Stimulated activated CD8-positive, alpha-beta memory T cell treated with anti-CD3 and anti-CD28 coated beads, Interleukin-4, amount 100 ng/mL, for 4 hours (primary cell): ENCODE measurements at places on chromosomes 1 and 21.

- DNase-seq = no peak
Observed at GRCh38 chr1:4965346-4966075, 311.1 kb downstream of the AJAP1 start.

DNA sequence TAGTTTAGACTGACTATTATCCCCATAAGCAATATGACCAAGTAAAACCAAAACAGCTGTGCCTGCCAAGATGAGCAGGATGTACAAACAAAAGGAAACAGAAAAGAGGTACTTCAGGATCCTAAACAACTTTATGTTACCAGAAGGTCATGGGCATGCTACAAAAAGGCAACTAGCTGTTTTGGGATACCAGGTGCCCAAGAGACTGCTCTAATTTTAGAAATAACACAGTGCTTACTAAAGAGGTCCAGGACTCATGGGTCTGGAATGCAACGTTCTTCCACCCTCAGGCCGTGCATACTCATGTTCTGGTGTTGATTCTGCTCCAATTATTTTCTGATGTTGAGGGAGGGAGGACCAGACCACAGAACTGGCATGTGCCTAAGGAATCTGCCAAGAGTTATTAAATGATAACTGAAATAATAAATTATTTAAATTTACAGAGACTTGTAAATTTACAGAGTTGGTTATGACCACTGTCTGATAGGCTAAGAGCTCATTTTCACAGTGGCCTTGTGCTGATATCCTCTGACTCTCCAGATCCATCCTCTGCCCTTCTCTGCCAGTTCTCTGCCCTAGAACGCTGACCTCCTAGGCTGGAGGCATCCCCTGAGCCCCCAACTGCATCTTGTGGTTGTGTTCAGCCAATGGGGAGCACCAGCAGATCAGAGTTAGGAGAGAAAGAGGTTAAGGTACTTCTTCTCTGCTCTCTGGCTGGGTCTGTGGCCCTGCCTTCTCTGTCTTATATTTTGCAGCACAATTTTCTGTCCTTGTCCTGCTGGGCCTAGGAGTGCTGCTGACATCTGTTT, 37.7 kb upstream of the BCL10 start:
- DNase-seq = no peak

DNA sequence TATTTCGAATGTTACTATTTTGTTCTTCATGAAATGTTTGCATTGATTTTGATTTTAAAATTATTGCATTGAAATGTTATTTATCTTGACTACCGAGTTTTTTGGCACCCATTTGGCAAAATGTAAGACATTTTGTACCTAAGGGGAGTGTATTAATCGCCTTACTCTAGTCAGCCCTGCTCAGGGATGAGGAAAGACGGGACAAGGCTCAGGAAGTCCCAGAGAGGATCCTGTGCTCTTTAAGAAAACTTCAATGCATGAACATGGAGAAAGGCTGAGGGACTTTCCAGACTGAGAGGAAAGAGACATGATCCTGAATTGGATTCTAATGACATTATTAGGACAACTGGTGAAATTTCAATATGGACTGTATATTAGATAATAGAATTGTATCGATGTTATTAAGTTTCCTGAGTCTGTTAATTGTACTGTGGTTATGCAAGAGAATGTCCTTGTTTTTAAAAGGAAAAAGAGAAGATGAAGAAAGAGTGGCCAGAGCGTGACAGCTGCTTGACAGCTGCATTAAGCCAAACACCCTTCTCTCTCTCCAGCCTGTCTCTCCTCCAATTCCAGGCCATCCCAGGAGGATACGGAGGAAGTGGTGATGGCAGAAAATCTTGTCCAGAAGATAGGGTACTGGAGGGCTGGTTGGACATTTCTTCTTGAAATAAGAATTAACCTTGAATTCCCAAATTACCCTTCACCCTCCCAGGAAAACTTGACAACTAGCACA, 66.0 kb downstream of the PLEKHA6 start:
- no peak for DNase-seq

DNA sequence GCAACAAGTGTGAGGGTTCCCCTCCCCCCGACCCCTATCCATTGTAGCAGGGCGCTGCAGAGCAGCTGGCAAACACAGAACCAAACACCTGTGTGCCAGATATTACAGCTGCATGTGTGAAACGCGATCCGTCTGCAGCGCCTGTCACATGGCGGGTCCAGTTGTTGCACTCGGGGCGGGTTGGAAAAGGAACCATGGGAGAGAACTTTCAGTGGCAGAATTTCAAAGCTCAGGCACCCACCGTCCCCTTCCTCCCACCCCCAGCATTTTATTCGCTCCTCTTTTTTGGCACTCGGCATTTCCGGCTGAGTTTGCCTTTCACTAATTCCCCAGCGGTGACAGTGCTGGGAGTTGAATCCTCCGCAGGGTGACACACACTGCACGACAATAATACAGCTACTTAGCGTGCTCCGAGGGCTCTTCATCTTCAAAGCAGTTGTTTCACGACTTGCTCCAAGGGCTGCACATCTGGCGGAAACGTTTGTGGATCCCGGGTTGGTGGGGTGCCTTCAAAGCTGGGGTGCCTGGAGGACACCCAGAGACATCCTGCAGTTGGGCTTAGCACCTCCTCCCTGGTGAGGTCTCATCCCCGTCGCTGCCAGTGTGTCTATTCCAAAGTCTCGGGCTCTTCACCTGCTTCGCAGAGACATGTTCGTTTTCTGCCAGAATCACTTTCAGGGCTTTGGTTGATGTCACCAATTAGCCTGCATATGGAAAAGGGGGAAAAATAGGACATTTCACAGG, 180.7 kb downstream of the ZBTB18 start:
- DNase-seq = no peak

- DNase-seq = no peak
Observed at GRCh38 chr1:218357211-218357892, 12.2 kb downstream of the TGFB2 start.

DNA sequence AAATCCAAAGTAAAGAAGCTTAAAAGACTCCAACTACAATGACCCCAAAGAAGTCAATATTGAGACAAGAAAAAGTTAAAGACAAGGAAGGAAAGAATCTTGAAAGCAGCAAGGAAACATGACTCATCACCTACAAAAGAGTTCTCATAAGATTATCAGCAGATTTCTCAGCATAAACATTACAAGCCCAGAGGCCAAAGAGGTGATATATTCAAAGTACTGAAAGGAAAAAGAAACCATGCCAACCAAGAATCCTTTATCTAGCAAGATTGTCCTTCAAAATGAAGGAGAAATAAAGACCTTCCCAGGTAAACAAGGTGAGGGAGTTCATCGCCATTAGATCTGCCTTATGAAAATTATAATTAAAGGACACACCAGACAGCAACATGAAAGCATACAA, 49.8 kb downstream of the CSMD2 start:
- no peak for DNase-seq

DNA sequence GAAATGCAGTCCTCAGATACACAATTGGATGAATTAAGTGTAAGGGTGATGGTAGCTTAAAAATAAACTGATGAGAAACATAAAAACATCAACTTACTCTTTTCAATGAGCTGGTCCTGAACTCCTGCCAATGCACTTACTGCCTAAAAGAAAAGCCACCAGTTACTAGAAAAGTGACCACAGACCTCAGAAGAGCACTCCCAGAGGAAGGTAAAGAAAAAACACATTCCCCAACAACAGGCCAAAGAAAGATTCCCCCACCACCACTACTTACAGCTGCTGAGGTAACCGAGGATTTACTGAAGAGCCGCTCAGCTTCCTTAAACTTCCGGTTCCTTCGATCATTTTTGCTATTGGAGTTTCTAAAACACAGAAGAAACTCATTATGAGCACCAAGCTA, 5.4 kb downstream of the MEAF6 start:
- DNase-seq = no peak

GRCh38 chr21:25963181-25963580, 207.4 kb downstream of the APP start:
- DNase-seq = no peak

DNA sequence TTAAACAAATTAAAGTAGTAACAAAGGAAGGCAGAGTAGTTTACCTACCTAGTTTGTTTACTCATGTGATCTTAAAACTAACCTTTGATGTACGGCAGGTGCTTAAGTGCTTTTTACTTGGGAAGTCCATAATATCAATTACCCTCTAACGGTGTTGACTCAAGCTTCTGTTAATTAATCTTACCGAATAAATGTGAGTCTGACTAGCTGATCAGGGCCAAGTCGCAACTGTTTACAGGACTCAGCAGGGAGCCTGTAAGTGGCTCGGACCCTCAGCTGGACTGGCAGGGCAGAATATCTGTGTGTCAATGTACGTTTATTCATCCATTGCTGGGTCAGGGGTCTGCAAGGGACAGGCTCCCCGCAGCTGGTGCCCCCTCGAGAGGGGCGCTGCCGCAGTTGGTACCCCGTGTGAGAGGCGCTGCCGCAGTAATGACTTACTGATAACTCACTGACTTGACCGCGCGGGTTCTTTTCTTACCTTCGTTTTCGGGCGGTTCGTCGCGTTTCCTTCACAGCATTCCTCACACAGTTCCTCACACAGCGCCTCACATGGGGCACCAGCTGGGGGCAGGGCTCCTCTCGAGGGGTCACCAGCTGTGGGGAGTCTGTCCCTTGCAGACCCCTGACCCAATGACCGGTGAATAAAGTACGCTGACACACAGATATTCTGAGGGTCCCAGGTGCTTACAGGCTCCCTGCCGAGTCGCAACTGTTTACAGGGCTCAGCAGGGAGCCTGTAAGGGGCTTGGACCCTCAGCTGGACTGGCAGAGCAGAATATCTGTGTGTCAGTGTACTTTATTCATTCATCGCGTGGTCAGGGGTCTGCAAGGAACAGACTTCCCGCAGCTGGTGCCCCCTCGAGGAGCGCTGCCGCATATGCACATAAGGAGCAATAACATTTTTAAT, 3.0 kb downstream of the FMO1 start:
- DNase-seq = no peak

DNA sequence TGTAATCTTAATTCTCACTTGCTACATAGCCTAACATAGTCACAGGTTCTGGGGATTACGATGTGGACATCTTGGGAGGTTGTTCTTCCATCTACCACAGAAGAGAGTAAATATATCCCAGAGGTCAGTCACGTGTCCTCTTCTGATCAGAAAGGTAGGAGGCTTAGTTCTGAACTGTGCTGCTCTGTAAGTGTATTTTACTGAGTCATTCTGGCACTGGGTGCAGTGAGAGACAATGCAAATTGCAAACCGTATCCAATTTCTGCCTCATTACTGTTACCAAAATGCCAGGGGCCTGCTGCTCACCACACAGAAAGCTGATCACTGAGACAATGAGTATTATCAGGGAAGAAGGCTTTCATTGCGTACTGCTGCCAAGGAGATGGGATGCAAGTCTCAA, 104.0 kb downstream of the GABPA start:
- DNase-seq = no peak

DNA sequence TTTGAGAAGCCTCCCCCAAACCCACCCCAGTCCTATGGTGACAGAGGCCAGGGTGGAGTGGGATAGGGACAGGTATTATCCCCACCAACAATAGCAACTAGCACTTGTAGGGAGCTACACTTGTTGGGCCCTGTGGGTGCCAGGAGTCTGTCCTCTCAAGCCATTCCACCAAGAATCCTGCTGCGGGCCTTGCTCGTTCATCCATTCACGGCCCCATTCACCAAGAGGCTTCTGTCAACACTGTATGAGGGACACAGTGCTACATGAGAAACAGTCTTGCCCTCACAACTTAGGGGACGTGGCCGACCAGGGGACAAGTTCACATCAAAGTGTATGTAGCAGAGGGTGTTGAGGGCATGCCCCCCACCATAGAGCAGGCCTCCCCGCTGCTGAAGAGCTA, 18.9 kb downstream of the SHISA4 start:
- DNase-seq = no peak

DNA sequence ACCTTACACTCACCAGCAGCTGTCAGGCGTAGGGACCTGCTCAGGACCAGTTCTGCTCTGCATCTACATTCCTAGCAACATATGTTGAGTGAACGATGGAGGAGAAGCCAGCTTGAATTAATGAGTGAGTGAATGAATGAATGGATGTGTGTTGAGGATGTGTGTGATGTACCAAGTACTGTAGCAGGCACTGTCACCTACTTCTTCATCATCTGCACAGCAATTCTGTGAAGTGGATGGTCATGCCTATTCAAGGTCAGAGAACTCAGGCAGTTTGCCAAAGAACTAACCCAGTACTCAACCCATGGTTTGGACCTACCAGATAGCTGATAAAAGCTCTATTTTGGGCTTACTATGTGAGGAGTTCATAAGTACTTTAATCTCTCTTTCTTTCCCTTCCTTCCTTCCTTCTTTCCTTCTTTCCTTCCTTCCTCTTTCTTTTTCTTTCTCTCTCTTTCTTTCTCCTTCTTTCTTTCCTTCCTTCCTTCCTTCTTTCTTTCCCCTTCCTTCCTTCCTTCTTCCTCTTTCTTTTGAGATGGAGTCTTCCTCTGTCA, 56.9 kb downstream of the ATP1A1 start:
- DNase-seq = no peak

GRCh38 chr1:86811142-86811924, 102.6 kb downstream of the SELENOF start:
- DNase-seq = no peak

DNA sequence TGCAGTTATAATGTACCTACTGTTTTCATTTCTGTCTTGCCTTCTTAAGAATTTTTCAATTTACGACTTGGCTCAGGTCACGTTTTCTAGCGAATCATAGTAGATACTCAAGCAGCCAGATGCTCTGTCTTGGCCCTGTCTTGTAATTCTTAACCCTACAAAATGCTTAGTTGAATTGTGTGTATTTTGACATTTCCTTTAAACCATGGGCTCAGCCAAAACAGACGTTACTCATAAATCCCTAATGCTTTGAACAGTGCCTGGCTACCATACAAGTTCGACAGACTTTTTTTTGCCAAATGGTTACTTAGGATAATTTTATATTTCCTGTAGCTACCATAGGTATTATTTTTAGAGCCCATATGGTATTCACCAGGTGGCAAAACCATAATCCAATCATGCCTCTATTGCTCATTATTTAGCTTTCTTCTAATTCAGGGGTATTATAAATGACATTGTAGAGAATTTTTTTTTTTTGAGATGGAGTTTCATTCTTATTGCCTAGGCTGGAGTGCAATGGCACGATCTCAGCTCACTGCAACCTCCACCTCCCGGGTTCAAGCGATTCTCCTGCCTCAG, 54.3 kb downstream of the KCNK1 start:
- DNase-seq = no peak

DNA sequence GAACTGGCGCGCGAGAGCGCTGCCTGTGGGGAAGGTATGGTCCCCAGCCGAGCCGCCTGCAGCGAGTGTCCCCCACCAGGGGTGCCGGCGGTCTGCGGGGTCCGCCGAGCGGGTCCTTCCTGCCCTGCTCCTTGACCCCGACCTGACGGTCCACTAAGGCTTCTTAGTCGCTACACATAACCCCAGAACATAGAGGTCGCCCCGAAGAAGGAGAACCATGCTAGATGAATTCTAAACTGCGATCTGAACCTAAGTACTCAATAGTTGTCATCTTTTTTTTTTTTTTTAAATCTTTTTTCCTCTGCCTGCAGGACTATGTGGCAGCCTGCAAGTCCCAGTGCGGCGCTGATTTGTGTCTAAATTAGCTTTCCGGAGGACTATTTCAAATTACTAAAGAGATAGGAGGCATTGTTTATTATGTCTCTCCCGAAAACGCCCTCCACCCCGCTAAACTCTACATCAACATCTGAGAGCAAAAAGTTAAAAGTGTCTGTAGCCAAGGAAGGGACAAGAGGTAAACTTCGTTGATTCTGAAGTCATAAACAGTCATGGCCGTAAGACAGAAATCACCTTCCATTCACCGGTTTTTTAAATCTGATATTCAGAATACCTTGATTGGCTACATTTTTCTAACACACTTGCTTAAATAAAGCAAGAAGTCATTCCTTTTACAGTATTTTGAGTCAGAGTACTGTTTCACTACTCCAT, 476 bp downstream of the AXDND1 start:
- DNase-seq = no peak

GRCh38 chr1:169312084-169312954, 55.3 kb downstream of the NME7 start:
- DNase-seq = peak; percentile 28
